ENCODE measurements at places on chromosomes 13 and 19.

GRCh38 chr19:58328999-58329398 is 2.2 kb downstream of the ZSCAN22 start:
- peak; percentile 28 for DNase-seq

- no peak for DNase-seq
Measured at GRCh38 chr19:42816894-42817293, 51.4 kb upstream of the PSG8 start.

GRCh38 chr19:8459520-8460270 is 14.9 kb downstream of the HNRNPM start:
- DNase-seq = no peak

- no peak for DNase-seq
Measured at GRCh38 chr13:23724196-23724970, 154.2 kb downstream of the TNFRSF19 start.

GRCh38 chr19:28737021-28737895 is 475.7 kb downstream of the UQCRFS1 start:
- DNase-seq = no peak

GRCh38 chr19:751501-752341 is 809 bp downstream of the MISP start:
- no peak for DNase-seq

DNA sequence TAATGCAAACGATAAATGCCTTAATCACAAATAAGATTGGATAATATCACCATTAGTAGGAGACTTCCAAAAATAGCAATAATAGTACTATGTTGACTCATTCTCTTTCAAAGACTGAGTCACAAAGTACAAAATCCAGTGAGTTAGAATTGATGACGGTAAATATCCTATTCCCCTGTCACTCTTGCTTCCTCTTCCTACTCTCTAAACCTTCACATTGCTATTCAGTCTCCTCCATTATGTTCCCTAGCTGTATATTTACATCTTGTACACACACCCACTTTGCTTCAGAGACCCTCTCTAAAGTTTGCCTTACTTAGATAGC is 26.3 kb upstream of the INTS6 start:
- DNase-seq = no peak

GRCh38 chr19:29887442-29887855 is 54.6 kb upstream of the URI1 start:
- no peak for DNase-seq

DNA sequence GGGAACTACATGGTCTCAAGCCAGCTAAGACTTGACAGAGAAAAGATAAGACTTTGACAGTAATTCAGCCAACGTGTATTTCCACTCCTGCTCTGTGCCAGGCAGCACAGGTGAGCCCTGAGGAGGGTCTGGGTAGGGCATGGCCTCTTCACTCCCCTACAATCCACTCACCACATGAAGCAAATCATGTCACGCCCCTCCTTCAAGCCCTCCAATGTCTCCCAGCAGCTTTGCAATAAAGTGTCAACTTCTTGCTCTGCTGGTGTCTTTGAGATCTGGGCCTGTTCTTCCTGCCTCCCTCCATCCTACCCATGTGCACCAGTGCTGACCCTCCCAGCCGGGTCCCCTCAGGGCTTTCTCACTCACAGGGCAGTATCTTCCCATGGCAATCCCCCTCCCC is 58.5 kb downstream of the CCDC70 start:
- no peak for DNase-seq

DNA sequence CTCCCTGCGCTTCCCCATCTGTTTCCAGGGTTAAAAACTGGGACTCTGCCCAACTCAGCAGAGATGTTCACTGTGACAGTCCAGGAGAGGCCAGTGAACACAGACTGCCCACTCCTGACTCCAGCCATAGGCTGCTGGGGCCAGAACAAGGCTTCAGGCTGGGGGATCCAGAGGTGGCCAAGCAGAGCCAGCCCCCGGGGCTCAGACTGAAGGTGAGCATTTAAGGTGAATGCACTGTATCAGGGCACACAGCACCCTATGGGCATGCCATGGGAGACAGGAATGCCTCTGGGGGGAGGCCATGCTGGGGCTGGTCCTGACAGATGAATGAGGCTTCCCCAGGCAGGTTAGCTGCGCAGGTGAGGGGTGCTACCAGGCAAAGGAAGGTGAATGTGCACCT is 96.4 kb downstream of the TUBA3C start:
- no peak for DNase-seq

DNA sequence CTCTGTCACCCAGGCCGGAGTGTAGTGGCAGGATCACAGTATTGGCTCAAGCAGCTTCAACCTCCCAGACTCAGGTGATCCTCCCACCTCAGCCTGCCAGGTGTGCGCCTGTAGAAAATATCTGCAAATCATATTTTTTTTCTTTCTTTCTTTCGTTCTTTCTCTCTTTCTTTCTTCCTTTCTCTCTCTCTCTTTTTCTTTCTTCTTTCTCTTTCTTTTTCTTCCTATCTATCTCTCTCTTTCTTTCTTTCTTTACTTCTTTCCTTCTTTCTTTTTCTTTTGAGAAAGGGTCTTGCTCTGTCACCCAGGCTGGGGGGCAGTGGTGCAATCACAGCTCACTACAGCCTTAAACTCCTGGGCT is 16.3 kb upstream of the IGSF23 start:
- no peak for DNase-seq

DNA sequence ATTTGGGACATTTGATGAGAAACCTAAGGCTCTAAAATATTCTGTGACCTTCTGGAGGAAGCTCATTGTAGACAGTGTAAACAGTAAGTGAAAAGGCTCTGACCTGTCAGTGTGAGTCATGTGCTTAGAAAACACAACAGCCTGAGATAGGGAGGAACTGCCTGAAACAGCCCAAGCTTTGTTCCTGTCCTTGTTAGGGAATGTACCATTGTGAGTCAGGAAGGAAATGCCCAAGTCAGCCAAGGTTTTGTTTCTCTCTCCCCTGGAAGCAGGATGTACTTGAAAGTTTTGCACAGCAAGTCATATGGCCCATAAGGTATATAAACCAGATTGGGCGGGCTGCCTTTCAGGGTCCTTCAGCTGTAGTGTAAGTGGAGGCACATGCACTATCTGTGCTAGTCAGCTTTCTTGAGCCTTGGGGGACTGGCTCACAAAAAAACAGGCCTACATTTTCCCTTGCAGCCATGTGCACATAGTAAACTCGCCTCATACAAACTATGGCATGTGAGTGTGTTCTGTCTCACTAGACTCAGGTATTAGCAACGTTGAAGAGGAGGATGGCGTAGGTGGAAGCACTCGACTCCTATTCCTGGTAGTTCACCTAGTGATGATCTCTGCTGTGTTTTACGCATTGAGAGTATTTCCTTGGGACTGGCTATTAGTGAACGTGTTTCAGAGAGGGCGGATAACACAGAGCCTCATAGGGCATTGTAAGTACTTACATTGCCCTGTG is 141.2 kb upstream of the KLHL1 start:
- DNase-seq = no peak

DNA sequence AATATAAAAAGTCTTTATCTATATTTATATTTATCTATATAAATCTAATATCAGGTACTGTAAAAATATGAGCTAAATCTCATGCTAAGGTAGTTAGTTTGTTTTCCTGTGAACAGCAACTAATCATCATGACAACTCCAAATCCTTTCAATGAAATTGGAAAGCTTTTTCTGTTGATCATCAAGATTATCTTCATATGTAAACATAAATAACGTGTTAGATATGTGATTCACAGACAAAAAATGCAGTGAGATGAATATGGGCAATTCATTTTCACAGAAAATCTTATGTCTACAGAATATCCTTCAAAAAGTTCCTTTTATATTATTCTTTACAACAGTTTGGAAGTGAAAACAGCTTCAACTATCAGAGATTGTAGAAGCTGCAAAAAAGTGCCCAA is 41.7 kb upstream of the EEF1AKMT1 start:
- DNase-seq = no peak

DNA sequence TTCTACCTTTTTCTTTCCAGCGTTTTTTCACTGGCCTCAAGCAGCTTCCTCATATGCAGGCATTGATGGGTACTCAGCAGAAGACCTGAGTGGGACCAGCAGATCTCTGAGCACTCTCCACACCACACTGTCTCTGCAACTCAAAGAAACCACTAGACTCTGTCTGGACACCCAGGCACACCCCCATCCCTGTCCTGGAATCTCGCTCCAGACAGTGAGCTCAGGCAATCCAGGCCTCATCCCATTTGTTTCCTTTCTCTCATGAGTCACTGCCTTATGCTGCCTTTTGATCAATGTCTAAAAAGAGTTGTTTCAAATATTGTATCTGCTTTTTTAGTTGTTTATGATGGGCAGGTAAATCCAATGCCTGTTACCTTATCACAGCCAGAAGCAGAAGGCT is 19.7 kb upstream of the POP4 start:
- DNase-seq = no peak

DNA sequence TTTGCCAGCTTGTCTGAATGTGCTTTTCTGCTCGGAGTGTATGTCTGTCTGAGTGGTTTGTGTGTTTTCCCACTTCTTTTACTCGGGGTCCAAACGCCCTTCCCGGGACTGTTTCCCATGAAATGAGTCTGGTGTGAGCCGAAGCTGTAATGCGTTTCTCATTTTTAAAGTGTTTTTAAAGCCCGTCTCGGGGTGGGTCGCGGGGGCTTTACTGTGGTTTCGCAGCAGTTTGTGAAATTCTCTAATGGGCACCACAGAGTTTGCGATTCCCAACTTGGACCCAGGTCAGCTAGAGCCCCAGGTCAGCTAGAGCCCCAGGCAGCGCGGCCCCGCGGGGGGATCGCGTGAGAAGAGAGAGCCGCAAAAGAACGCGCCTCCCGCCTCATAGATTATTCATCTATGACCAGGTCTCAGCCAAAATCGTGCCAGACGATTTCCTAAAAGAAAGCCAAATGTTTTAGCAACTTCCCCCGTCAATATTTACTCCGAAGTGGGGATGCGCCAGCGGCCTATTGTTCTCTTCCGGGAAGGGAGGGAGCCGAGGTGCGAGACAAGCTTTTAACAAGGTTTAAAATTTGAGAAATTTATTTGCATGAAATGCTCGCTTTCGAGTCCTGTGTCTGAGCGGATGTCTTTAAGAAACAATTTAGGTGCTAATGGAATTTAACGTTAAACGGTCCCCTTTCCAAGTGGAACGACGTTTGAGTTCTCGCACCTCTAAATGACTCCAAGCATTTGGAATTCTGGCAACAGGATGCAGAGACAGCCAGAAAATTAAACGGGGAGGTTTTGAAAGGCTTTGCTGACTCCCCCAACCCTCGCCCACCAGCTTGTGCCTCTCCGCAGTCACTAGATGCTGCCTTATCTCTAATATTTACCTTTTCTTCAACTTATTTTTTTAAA is 2.2 kb downstream of the ZIC2 start:
- DNase-seq = no peak

DNA sequence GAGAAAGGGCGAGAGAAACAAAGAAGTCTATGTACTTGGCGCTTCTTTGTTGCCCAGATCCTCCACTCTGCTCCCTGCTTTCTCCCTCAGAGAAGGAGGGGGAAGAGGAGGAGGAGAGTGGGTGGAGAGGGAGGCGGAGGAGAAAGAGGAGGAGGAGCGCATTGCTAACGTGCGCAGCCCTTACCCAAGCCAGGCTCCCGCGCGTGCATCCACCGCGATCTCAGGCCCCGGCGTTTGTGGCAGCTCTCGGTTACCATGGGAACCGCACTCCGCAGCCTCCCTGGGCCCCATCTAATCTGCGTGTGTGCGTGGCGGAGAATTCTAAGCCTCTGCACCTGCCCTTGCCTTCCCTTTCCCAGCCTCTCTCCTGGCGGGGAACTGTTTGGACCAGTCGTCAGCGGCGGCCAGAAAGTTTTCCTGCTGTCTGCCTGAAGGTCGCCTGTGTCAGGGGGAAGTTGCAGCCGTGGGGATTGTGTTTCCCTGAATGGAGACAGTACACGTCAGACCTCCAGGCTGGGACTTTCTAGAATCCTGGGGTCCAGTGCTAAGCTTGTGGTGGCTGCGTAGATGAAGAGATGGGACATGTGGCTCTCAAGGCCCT is at the start of gene ERICH6B:
Gene ERICH6B, minus strand, starts transcription at position 239 of the 601 bp plus-strand sequence. CDS start 18,734 bp downstream, outside the sequence.
- peak; percentile 26 for DNase-seq

GRCh38 chr13:87259479-87260083 is 411.6 kb upstream of the SLITRK5 start:
- no peak for DNase-seq

Measured in activated CD4-positive, alpha-beta T cell treated with anti-CD3 and anti-CD28 coated beads for 48 hours (primary cell).